NCI-H69 (cell line): ENCODE measurements at places on chromosomes 7 and 10.

DNA sequence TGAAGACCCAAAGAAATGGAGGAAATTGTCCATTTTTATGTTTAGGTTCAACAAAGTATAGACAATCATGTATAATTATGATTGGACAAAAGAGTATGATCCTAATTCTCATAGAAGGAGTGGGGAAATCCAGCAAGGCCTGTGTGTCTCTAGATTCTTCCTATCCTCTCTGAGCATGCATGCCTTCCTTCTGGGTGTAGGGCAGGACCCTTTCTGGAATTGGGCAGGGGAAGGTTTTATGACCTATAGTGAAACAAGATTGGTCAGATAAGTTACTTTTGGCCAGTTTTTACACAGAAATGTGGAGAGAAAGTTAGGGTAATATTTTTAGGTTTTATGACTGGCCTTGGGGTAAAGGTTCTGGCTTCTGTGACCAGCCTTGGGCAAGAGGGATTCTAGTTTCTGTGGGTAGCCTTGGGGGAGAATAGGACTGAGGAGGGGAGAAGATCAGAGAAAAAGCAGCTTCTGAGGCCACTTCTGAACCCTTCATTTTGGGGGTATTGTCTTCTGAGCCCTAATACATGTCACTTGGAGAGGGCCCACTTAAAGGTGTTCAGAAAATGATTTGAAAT, 289.4 kb downstream of the EXOC4 start:
- DNase-seq = no peak

DNA sequence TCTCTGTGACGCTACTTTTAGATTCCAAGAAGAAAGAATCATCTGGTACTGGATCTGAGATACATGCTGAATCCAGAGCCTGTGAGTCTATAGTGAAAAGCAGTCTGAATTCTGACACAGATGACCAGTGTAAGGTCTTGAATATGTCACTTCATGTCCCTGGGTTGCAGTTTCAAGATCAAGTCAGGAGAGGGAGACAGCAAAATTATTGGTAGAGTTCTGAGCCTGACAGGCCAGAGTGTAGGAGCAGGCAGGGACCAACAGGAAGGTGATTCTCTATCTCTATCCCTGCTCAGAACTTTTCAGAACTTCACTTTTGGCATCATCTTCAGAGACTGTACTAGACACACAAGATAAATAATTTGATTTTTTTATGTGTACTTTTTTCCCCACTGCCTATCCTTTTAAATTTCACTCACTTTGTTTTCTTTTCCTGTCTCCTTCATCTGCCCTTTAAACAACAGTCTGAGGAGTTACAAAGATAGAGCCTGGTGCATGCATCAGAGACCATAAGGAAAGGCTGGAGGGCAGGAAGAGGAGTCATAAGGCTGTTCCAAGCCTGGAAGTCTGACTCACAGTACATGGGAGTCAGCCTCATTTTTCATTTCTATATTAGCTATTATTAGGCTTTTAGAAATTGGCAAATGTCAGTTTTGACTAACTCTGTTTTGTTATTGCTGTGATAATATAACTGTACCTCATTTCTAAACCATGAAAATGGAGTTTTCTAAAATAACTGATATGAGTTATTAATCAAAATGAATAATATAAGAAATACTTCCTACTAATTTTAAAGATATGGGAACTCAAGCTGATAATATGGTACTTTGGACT, 120.2 kb upstream of the TMEM229A start:
- peak; percentile 58 for DNase-seq

DNA sequence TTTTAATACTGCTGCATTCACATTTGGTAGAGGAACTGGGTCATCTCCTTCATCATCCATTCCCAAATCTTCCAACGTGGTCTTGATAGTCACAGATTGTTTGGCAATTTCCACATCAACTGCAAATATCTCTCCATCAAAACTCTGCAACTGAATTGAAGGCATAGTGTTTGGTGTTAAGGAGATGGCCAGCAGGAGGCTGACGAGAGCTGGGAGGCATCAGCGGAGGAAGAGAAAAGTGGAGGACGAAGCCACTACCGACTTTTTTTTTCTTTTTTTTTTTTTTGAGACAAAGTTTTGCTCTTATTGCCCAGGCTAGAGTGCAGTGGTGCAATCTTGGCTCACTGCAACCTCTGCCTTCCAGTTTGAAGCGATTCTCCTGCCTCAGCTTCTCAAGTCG, 205.0 kb upstream of the KCTD7 start:
- DNase-seq = no peak

- no peak for DNase-seq
These were observed 186.0 kb upstream of the TCF7L2 start for GRCh38 chr10:112763916-112764520.

DNA sequence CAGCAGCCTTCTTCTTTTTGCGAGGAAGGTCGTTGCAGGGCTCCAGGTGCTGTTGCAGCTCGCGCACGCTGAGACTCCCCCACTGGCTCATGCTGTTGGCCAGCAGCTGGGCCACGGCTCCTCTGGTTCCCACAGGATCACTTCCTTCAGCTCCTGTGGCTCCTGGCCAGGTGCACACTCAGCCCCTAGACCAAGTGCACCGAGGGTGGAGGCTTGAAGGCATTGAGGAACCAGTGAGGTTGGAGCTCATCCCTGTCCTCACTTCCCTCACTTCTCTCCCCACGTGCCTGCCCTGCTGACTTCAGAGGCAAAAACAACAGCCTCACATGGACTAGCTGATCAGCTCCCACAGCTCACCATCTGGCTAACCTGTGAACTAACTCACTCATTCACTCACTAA, 46.2 kb upstream of the ADRB1 start:
- peak; percentile 19 for DNase-seq

DNA sequence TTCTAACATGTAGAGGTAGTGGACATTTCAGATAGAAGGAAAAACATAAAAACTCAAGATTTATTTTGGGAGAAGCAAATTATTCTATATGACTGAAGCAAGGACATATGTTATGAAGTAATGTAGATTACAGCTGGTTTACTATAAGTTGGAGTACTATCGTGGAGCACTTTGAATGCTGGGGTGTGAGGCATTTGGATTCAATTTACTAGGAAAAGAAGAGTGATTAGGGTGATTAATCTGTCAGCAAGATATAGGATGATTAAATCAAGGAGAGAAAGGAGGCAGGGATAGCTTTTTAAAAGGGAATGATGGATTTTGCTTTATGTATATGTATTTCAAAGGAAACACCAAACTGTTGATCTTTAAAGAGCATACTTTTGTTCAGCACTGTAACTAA, 318.4 kb upstream of the KAT6B start:
- DNase-seq = no peak

- peak; percentile 75 for DNase-seq
These were observed 777 bp downstream of the BICC1 start for GRCh38 chr10:58513188-58514110.

- DNase-seq = no peak
These were observed 18.3 kb downstream of the GPER1 start for GRCh38 chr7:1106063-1106792.

DNA sequence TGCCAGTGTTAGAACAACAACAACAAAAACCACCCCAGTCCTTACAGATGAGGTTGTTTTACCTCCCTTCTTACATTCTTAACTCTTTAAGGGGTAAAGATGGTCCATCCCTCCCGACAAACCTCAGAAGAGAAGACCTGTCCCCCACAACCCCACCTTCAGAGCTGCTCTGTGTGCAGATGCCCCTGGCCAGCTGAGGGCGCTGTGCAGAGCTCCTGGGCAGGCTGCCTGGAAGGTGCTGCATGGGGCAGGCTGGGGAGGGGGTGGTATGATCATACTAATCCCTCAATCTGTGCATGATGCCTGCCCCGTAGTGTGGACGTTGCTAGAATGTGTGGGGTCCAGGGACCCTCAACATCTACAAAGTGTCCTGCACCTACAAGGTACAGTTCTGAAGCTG, 387.1 kb downstream of the INHBA start:
- DNase-seq = peak; percentile 48

- no peak for DNase-seq
These were observed 1.4 kb downstream of the JCAD start for GRCh38 chr10:30057894-30058556.

GRCh38 chr7:154785898-154786297, 217.0 kb downstream of the PAXIP1 start:
- no peak for DNase-seq

GRCh38 chr7:132348341-132348740, 227.9 kb downstream of the PLXNA4 start:
- DNase-seq = no peak

- DNase-seq = no peak
These were observed 125.9 kb upstream of the NOBOX start for GRCh38 chr7:144529269-144529926.

DNA sequence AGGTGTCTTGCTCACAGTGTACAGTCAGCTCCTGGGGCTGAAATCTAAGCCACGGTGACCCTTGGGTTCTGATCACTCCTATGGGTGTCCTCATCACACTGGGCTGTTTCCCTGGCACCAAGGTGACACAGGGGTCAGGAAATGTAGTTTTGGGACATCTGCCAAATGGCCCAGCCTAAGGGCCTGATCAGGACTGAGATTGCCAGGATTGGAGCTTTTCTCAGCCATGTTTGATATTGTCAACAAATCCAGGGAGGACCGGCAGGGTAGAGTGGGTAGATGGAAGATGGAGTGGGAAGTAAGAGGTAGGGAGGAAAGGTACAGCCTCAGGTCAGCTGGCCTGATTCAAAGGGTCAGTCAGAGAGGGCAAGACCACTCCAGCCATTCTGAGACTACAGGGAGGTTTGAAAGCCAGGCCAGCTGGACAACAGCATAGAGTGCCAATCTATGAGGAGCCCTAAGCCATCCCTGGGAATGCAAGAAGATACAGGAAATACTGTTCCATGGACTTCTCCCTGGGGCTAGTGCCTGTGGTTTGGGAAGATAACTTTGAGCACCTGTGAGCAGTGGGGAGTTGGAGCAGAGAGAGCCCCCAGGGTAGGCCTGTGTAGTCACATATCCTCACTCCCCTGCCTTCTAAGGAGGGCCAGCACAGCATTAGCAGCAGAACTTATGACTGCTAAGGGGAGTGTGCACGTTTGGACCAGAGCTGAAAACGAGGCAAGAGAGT, 377.3 kb upstream of the ZMIZ1 start:
- peak; percentile 6 for DNase-seq

GRCh38 chr10:60382946-60383681, 6.6 kb downstream of the ANK3 start:
- DNase-seq = peak; percentile 86

- DNase-seq = no peak
These were observed 50.8 kb downstream of the ESYT2 start for GRCh38 chr7:158778471-158778870.

- DNase-seq = no peak
These were observed 31.3 kb downstream of the LAMB1 start for GRCh38 chr7:107971613-107972012.

DNA sequence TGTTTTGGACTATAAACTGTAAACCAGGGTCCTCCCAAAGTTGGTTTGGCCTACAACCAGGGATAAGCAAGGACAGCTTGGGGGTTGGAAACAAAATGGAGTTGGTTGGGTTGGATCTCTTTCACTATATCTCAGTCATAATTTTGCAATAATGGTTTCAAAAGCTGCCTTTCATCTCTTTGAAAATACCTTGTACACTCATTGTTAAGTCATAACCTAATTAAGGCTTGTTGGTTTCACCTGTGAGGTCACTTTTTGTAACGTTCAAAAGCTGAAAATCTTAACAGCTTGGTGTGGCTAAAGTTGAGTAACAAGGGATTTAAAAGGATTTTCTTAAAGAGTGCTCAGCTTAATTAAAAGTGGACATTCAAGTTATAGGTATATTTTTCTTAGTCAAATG, 476.1 kb downstream of the IPMK start:
- DNase-seq = no peak

- DNase-seq = no peak
These were observed 28.1 kb upstream of the GPR22 start for GRCh38 chr7:107441581-107442422.

GRCh38 chr10:133163889-133164815, 4.1 kb downstream of the KNDC1 start:
- DNase-seq = peak; percentile 23

DNA sequence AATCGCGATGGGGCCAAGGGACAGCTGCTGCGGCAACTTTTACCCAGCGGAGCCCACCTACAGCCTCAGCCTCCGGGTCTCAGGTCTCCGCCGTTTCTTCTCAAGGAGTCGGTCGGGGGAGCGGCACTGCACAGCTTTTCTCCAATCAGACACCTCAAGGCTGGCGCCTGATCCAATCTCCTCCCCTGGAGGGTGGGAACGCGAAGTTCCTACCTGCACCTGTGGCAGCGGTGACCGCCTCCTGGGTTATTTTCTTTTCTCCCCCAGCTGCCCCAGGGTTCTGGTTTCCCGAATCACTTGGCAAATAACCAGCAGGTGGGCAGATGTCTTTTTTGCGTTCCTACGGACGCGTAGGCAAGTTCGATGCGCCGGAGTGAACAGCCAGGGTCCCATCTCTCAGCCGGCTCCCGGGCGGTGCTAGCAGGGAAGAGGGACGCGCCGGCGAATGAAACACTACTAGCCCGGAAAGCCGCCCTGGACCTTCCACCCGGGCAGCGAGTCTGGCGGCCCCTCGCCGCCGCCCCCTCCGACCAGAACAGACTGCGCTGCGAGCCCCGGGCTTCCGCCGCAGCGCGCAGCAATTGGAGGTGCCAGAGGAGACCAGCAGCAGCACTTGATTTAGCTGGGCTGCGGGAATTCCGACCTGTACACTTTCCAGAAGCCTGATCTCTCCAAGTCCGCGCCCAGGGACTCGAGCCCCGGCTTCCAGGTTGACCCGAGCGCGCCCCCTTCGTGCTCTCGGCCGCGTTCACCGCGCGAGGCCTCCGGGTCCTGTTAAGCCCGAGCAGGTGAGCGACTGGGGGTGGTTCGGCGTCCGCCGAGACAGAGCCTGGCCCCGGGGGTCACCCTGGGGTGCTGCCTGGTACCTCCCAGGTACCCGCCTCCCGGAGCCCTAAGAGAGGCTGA, at the start of gene PRR15:
TSS of gene PRR15 (plus strand) at position 246 of the 906 bp plus-strand sequence. CDS start 2,495 bp downstream, outside the sequence.
- peak; percentile 92 for DNase-seq

DNA sequence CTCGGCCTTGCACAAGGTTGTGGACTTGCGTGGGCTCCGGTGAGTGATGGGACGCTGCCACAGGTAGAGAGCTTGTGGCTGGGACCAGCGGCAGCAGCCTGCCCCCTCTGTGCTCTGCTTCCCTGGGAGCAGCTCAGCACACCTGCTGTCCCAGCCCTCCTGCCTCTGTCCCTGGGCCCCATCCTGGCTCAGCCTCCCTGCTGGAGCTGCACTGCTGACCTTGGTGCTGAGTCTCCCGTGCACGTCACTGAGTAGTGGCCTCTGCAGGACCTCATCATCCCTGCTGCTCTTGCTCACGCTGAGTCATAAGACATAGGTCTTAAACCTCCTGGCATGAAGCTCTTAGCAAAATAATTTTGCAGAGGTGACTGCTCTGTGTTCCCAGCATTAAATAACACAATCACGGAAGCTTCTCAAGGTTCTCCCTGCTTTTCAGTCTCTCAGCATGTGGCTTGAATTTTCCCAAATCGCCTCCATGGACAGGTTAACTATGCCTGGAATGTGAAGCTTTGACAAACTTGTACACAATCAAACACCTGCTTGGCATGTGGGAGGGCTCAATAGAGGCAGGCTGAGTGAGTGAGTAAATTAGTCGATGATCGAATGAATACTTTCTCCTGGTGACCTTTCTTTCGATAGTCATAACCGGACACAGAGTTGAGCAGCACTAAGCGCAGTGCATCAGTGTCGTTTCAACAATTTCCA, 63.8 kb upstream of the NPS start:
- no peak for DNase-seq
